DMS 273 treated with DMSO at 0.1 percent for 48 hours (cell line): ENCODE measurements at places on chromosomes 5 and 9.

DNA sequence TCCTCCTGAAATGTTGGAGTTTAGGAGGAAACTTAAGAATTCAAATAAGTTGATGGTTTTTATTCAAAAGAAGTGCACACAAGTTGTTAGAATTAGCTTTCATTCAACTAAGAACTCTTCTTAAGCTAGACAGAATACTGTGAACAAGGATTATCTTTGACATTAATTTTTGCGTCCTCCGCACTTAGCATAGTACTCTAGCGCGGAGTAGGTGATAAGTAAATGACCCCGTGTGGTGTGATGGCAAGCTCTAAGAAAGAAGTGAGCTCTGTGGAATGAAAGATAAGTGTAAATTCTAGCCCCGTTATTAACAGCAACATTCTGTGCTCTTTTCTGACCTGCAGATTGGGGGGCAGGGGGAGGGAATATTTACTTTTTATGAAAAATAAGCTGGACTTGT, 1.0 kb downstream of the BRIX1 start:
- DNase-seq, result no peak

DNA sequence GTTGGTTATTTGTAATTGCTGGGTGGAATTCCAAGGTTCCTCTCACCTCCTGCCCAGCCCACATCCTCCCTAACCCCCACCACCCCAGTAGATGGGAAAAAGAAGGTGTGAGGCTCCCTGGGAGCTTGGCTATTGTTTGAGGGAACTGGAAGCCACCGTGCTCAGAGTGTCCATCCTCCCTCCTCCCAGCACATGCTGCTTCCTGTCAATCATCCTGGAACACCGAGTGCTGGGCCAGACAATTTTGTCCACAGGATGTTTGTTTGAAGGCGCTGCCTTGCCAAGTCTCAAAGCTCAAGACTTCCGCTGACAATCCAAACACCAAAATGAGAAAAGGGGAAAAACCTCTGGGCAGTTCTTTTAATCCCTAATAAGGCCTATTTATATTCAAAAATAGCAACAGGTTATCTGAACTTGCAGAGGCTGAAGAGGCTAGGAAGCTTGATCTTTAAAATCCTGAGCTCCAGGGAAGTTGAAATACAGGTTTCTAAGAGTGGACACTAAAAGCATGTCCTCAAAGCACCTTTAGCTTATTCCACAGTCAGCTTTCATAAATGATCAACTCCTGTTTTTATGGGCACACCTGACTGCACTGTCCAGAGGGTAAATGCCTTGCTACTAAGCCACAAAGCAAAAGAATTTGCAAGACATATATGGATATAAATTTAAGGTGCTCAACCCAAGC, 286.7 kb downstream of the NFIB start:
- no peak for DNase-seq

GRCh38 chr9:109887079-109887478, 107.1 kb downstream of the PALM2AKAP2 start:
- no peak for DNase-seq

GRCh38 chr5:126972062-126972895, 58.1 kb downstream of the MARCHF3 start:
- no peak for DNase-seq

- no peak for DNase-seq
These were observed 43.0 kb upstream of the NOTCH1 start for GRCh38 chr9:136588663-136589464.

DNA sequence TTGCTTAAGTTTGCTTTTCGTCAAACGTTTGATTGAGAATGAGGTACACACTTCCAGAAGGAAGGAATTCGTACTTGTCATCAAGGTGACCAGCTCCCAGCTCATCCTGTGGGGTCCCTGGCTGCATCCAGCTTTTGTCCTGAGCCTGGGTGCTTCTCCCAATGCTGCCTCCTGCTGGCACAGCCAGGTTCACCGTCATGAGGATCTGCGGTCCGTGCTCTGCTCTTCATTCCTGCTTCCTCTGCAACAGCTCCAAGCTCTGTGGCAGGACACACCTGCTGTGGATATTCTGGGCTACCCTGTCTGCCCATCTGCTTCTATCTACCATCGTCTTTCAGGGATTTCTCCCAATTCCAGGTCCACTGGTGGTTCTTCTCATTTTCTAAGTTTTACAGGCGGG, 13.3 kb upstream of the UBE2QL1 start:
- no peak for DNase-seq

DNA sequence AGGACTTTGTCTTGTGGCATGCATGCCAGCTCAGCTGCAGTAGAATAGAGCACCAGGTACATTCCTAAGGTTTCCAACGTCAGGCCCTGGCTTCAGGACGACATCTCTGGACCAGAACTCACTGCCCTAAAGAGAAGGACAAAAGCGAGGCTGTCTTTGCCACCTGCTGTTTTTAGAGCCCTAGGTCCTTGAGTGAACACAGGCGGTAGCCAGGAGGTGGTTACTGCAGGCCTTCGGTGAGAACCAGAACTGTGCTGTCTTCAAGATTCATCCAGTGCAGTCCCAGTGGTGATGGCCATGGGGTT, 288.9 kb upstream of the CDH18 start:
- DNase-seq, result no peak

GRCh38 chr9:13719981-13720676, 440.6 kb upstream of the MPDZ start:
- DNase-seq, result no peak

GRCh38 chr9:121966706-121967105, 126.4 kb downstream of the TTLL11 start:
- DNase-seq, result no peak

GRCh38 chr5:140630292-140631035, 2.5 kb downstream of the CD14 start:
- no peak for DNase-seq

DNA sequence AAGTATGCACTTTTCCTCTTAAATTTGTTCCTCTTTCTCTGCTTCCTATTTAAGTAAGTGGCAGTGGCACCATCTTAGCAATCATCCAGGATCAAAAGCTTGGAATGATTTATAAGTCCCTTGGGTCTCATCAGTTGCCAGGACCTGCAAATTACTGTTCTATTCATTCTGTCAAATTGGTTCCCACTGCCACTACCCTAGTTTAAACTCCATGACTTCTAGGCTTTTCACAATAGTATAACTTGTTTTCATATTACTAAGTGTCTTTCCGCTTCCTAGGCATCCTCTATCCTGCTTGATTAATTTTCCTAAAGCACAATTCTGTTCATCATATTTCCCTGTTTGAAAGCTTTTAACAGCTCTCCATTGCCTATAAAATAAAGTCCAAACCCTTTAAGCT, 363.9 kb upstream of the MEF2C start:
- no peak for DNase-seq

DNA sequence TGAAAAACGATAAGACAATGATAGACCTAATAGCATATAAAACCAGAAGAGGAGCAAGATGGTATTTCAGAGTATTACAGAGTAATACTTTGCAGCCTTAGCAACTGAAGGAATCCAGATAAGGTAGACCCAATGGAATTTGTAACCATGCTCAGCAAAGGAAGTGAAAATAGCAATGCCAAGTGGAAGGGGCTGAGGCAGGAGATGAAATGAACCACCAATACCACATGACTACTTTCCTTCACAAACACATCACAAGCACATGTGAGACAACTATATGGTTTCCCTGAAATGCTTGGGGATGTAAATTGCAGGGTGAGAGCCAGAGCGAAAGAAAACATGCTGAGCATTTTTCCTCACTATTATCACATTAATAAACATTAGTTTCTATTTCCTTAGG, 79.8 kb upstream of the MELK start:
- no peak for DNase-seq

DNA sequence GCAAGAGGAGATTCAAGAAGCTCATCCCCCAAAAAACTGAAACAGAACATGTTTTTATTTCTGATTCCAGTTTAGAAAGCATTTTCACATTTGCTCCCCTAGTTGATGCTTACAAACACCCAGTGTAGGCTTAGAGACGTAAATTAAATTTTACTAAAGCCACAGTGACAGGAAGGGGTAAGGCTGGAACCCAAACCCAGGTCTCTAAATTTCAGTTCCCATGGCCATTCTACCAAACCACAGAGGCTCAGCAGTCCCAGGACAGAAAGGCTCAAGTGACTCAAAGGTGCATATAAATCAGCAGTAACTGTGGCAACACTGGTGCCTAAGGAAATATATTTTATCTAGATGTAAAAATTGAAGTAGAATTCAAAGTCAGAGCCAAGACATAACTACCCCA, 128.7 kb downstream of the CEP120 start:
- no peak for DNase-seq

DNA sequence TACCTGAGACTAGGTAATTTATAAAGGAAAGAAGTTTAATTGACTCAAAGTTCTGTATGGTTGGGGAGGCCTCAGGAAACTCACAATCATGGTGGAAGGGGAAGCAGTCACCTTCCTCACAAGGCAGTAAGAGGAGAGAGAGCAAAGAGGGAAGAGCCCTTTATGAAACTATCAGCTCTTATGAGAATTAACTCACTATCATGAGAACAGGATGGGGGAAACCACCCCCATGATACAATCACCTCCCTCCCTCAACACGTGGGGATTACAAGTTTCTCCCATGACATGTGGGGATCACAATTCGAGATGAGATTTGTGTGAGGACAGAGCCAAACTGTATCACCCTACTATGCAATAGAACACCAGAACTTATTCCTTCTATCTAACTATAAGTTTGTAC, 27.9 kb downstream of the CD274 start:
- no peak for DNase-seq

GRCh38 chr9:335373-335772, 120.7 kb downstream of the DOCK8 start:
- no peak for DNase-seq

DNA sequence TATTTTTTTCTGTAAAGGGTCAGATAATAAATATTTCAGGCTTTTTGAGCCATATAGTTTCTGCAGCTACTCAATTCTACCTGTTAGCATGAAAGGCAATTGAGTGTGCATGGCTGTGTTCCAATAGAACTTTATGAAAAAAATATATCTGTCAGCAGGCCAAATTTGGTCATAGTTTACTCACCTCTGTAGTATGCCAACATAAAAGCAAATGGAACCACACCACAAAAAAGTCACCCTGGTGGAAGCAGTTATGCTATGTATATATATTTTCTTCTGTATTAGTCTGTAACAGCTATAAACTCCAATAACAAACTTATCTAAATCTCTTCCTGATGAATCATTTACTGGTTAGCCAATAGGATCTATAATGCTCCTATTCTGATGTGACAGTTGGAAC, 3.4 kb downstream of the SLC38A9 start:
- no peak for DNase-seq

DNA sequence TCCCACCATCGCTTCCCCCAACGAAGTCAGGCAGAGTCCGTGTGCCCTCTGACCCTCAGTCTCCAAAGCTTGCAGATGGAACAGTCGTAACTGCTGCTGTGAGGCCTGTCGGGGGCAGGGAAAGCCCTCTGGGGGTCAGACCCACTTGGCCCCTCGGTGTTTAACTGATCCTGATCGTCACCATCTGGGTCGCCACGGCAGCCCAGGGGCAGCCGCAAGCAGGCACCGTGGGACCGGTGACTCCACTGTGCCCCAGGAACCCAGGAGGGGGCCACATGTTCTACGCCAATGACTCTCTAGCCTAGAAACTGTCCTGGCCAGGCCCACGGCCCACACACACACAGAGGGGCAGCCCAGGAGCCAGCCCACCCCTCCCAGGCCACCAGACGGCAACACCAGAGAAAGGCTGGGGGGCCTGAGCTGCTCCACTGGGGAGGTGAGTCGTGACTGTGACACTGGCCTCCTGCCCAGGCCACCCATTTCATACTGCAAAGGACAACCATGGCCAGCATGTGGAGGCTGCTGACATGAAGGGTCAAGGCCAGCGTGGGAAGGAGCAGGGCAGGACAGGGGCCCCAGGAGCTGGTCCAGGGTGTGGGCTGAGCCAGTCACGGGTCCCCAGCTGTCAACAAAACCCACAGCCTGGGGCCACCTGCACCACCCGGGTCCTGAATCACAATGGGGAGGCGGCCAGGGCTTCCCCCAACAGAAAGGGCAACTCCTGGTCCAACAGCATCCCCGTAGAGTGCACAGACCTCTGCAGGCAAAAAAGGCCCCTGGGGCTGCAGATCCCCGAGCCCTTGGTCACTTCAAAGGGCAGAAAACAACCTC, 20.8 kb downstream of the VAV2 start:
- DNase-seq, result no peak

- DNase-seq, result no peak
These were observed 1.9 kb downstream of the ANKH start for GRCh38 chr5:14869668-14870164.

GRCh38 chr5:96315431-96315830, 117.6 kb downstream of the PCSK1 start:
- DNase-seq, result no peak
